Gastroesophageal sphincter (tissue), 4 donors: ENCODE measurements at places on chromosomes 2 and 18.
A peak's percentile ranks its signal among the peaks of the same experiment; 100 is the strongest.

GRCh38 chr18:76515576-76515975 lies 20.5 kb upstream of the ZNF516 start:
- ATAC-seq, result no peak

GRCh38 chr2:60466161-60466702 lies 87.2 kb downstream of the BCL11A start:
- no peak for ATAC-seq

- ATAC-seq, result no peak
These were observed 89.0 kb downstream of the MTCL1 start for GRCh38 chr18:8794156-8794933.

DNA sequence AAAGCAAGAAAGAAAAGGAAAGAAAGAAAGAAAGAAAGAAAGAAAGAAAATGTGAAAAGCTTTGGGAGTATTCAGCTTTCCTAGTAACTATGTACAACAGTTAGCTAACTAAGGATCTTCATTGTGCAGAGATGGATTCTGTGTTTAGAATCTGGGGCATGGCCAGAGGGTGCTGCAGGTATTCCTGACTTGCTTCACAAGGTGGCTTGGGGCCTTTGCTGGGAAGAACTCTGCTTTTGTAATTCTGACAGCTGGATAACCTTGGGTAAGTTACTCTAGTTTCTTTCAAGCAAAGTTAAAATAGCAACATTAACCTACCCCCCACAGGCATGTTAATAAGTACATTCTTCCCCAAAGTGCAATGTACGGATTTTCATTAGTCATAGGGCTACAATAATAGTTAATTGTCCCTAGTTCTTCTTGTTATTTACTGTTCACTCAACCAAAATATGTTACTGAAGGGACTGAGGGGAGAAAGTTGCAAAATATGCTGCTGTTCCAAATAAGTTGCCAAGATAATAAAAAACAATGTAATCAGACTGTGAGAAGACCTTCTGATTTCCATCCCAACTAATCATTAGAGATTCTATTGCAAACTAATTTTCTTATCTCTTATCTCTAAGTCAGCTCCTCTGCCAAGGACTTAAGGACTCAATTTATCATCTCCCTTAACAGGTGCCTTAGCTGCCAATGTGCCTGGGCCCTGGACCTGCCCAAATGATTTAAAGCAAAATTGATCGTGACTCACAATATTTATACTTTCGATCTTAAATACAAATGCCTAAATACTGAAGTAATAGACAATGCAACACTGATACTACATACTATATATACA lies 50.3 kb downstream of the SERPINB8 start:
- no peak for ATAC-seq

DNA sequence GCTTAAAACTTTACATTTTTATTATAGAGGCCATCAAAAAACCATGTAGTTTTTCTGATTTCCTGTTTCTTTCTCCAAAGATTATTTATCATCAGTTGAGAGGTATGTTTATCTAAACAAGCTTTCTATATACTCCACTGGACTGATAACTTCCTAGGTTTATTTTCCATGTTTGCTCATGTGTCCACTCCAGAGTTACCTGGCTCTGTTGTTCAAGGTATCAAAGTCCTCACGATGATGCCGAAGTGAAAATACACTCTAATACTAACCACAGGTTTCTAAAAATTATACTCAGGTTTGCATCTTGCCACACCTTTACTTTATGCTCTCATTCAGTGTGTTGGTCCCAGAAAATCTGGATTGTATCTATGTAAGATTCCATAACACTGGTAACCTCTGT lies 287.9 kb upstream of the GULP1 start:
- ATAC-seq, result no peak

DNA sequence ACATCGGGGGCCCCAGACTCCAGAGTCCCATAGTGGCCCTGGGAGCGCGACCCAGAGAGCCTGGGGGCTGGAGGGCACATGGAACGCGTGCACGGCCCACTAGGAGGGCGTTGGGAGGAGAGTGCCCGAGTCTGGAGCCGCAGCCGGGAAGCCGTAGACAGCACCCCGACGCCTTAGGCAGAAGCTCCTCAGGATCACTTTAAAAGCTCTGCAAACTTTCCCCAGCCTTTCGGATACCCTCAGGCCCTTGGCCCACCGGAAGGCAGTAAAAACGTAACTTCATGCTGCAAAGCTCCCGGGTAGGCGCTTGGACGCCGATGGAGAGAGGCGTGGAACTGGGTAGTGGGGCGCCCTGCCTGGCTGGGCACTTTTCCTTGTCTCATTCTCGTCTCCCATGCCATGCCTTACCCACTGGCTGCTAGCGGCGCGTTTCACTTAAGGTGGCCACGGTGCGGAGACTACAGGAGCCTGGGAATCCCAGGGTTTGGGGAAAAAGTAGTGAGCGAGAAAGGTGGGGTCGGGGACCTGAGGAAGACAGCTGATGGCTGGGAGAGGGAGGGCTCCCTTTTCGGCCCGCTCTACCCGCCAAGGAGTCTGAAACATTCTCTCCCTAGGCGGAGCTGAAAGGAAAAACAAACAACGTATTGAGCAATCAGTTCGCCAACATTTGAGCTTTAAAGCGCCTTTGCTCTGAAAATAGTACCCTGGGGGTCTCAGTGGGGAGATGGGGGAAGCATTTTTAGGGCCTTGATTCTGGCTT lies 141.8 kb downstream of the MEIS1 start:
- peak; percentile 55 for ATAC-seq

DNA sequence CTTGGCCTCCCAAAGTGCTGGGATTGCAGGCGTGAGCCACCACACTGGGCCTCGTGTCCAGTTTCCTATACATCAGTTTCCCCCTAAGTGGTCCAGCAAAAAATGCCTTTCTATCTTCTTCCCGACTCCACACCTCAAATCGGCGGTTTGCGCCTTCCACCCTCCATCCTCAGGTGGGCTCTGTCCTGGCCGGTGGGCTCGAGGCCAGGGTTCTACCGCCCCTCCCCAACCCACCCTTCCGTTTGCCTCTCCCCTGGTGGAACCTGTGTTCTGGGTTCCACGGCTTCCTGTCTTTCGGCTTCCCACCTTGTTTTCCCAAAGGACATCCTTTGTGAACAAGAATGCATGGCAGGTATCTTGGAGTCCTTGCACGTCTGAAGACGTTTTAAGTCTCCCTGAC lies 104.4 kb downstream of the HS6ST1 start:
- no peak for ATAC-seq

DNA sequence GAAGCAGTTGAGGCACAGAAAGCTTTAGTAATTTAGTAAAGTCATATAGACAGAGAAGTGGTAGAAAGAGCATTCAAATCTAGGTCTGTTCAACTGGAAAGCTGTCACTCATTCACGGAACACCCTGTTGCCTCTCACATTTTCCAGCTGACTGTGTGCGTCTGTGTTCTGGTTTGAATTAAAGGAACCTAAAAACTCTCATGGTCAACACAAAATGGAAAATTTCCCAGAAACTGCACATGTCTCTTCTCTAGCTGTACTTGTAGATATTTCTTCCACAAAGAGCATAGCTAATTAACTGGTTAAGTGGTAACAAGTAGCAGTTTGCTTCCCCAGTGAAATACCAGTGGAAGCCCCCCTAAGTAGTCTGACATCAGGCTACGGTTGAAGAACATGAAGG lies 390.8 kb downstream of the TGIF1 start:
- ATAC-seq, result no peak

- ATAC-seq, result peak; percentile 95
These were observed 29.2 kb upstream of the PPP4R1 start for GRCh38 chr18:9643549-9643948.

DNA sequence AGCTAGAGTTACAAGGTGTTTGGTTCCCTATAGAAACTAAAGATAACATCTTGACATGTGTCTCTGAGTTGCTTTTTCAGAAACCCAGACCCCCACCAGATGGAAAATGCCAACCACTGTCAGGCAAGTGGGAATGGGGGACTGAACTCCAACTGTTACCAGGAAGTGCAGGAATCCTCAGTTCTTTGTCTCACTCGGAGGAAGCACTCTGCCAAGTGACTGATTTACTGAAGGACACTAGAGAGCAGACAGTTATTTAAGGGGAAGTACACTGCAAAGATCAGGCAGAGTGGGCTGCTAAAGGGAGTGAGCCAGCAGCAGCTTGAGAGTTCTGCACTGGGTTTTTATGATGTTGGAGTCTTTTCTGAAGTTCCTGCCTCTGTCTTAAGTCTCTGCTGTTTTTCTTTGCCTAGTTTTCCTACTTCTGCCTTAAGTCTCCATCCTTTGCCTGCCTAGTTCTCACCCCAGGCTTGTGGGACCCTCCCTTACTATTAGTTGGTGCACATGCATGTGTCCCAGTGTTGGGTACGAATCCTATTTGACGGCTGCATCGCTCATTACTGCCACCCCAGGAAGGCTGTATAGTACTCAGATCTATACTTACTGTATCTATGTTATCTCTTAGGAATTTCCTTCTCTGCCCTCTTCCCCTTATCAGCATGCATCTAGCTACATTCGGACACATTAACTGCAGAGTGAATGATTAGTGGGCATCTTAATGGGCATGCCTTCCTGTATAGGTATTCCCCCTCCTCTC lies 97.1 kb downstream of the TEX51 start:
- ATAC-seq, result no peak

GRCh38 chr18:76913583-76913982 lies 91.2 kb downstream of the ZNF236 start:
- no peak for ATAC-seq

DNA sequence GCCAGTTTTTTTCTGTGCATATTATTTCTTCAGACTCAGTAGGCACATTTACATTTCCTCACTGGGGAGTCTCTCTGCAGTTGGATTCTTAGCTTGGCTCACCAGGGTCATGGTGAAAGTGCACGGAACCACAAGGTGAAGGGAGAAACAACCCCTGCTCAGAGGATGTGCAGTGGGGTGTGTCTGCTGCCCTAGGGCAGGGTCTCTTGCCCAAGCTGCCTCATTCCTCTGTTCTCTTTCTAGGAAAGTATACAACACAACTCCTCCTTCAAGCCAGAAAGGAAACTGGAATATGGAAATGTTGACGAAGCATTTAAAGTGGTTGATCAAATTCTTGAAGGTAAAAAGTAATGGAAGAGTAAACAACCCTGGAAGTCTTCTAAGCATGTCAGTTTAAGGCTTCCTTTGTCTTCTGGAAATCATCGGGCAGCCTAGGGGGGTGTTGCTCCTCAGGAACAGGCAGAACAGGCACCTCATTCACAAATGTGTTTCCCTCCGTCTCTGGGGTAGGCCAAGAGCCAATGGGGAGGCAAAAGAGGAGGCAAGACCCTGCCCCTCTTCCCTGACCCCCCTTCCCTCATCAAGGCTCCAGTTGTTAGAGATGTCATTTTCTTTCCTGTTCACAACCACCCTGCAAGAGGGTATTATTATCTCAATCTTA lies 41.4 kb downstream of the AOX1 start:
- ATAC-seq, result no peak

DNA sequence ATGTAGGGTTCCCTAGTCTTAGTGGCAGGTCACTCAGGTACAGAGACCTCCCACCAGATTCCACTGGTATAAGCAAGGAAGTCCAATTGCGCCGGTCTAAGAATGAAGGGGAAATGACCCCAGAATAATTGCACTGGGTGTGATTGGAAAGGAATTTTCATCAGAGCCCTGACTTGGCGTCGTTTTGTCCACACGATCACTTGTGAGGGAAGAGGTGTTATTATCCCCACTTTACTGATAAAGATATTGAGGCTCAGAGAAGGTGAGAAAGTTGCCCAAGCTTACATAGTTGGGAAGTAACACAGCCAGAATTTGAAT lies 61.5 kb downstream of the CIB4 start:
- no peak for ATAC-seq

DNA sequence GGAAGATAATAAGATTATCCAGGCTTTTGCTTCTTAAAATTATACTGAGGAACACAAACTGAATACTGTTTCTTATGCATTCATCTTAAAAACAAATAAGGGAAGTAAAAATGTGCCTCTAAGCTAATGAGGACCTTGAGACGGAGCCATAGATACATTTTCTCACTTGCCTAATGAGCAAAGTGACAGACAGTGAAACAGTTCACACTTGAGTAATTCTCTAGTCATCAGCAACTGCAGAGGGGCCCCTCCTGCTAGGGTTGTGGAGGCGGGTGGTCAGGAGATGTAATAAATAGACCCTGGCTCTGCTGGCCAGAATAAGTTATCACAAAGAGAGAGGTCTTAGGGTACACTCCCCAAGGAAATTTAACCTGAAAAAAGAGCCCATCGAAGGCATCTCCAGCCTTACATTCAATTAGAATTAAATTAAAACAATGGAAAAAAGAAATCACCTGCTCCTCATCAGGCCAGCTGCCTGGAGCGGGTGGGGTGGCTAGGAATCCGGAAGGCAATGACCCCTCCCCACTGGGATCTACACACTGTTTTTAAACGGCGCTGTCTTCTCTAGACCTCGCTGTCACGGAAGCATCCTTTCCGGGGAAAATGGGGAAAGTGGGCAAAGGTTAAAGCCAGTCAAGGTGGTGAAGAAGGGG lies 32.6 kb upstream of the INSIG2 start:
- ATAC-seq, result no peak

GRCh38 chr18:12074736-12075135 lies 18.9 kb upstream of the ANKRD62 start:
- ATAC-seq, result no peak

- ATAC-seq, result no peak
These were observed 2.9 kb upstream of the RBBP8 start for GRCh38 chr18:22930089-22930713.

GRCh38 chr2:188495969-188496431 lies 204.3 kb downstream of the GULP1 start:
- no peak for ATAC-seq

- ATAC-seq, result no peak
These were observed 416.0 kb upstream of the HS6ST1 start for GRCh38 chr2:128734521-128735295.

DNA sequence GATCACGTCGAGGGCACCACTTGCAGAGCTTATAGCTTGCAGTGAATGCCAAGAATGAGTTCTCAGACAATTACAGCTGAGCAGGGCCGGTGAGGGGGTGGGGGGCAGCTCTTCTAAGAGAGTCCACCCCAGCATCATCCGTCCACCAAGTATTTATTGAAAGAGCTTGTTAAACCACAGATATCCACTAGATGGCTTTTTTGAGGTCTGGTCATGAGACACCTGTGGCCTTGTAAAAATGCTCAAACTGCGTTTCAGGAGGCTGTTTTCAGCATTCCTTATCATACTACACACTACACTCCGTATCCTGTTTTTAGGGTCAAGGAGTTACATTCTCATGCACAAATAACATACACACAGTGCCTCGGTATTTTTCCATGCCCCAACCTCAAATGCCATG lies 51.5 kb downstream of the DNAJC10 start:
- no peak for ATAC-seq

- ATAC-seq, result no peak
These were observed 306.7 kb upstream of the CCDC68 start for GRCh38 chr18:55265984-55266383.

- no peak for ATAC-seq
These were observed 36.5 kb upstream of the CCDC93 start for GRCh38 chr2:118050386-118050785.
